ENCODE measurements at places on chromosomes 12 and 14.

GRCh38 chr14:98834119-98834518 lies 437.9 kb downstream of the BCL11B start:
- DNase-seq, result no peak

- no peak for DNase-seq
Observed at GRCh38 chr12:26854031-26854390, 21.0 kb upstream of the ITPR2 start.

- no peak for DNase-seq
Observed at GRCh38 chr14:75537071-75537470, 14.8 kb downstream of the BATF start.

GRCh38 chr12:19810213-19810612 lies 370.9 kb downstream of the AEBP2 start:
- DNase-seq, result no peak

DNA sequence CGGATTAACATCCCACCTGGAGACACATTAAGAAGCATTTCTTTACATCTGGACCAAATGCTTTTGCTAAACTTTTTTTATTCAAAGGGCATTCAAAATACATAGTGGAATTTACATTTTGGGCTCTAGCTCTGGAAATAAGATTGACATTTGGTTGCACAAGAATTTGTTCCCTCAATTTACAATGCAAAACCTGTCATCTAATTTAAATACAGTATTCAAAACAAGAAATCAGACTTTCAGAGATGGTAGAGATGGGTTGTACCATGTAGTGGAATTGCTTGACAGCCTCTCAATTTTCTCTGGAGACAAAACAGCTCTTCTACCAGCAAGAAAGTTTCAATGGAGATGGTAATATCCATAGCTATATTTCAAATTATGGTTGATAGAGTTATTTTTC lies 275.8 kb downstream of the ATP23 start:
- DNase-seq, result no peak
